GM23248 (cell line): ENCODE measurements at places on chromosomes 1 and 21. TPM values are rescaled to one million over a fixed set of nuclear protein-coding genes. Genes with fewer than 3 reads are reported as not detected.

The S100A11 gene
- polyA plus RNA-seq, result 4,050 and 4,052 TPM in 2 replicates

- no peak for DNase-seq
These were observed 3.7 kb upstream of the TMEM61 start for GRCh38 chr1:54976747-54977146.

The TOR1AIP2 gene
- 37.2 and 38.5 TPM in 2 replicates for polyA plus RNA-seq

DNA sequence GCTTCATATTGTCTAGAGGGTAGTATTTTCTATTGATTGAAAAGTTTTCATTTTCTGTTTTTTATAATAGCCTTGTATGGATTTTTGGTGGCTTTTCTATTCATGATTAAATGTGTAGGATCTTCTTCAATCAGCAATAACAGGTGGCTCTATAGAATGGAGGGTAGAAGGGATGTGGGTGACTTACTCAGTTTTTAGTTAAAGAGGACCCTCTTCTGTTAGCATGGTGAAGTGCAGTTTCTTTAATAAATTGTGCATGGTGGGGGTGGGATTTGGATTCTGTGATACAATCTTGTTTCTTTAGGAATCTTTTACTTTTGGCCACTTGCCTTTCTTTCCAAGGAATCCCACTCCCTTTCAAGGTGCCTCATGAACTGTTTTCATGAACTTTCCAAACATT lies 64.7 kb downstream of the SLC35A3 start:
- peak; percentile 47 for DNase-seq

GRCh38 chr21:38596264-38597042 lies 98.2 kb upstream of the ERG start:
- peak; percentile 36 for DNase-seq

The CKS1B gene
- 113 and 119 TPM in 2 replicates for polyA plus RNA-seq

The RHD gene
- polyA plus RNA-seq, result 0.32 and 0.33 TPM in 2 replicates
